Stimulated activated CD4-positive, alpha-beta T cell treated with anti-CD3 and anti-CD28 coated beads, Interleukin-1b, Interleukin-23, amount 100 ng/mL, for 24 hours (primary cell): ENCODE measurements at places on chromosomes 7 and 10.

DNA sequence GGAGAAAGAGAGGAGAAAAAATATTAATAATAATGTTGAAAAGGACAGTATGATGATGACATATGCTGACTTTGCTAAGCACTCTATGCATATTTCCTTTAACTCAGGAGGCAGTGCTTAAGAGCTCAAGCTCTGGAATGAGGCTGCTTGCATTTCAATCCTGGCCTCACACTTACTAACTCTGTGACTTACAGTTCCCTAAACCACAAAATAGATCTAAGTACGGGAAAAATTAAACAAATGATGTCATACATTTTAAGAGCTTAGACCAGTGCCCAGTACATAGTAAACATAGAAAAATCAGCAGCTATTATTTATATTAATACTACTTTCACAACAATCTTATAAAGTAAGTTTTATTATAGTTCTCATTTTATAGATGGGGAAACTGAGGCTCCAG lies 61.3 kb downstream of the GFRA1 start:
- DNase-seq = no peak

GRCh38 chr10:48608279-48608681 lies 3.4 kb upstream of the ARHGAP22 start:
- DNase-seq = no peak

- no peak for DNase-seq
Measured at GRCh38 chr10:35341521-35341920, 5.2 kb downstream of the CCNY start.

DNA sequence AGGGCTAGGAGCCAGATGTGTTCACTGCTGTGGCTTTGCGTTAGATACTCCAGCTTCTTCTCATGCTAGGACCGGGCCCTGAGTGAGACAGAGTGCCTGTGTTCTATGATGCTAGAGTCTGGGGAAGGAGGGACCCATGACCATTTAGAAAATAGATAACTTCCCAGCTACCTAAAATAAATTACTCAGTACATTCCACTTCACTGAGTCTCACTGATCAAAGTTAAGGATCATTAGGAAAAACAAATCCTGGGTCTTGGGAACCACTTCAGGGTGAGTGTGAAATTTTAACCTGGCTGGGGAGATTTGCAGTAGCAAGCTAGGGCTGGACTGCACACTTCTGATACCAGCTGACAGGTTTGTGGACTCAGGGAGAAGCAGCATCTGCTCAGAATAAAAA lies 138.1 kb downstream of the EMX2 start:
- DNase-seq = no peak

GRCh38 chr7:148964483-148965267 lies 63.6 kb downstream of the PDIA4 start:
- no peak for DNase-seq

GRCh38 chr7:112143136-112143535 lies 63.1 kb downstream of the DOCK4 start:
- DNase-seq = no peak

GRCh38 chr10:20769481-20769880 lies 127.6 kb downstream of the NEBL start:
- DNase-seq = no peak

GRCh38 chr10:17673471-17674061 lies 29.6 kb downstream of the STAM start:
- DNase-seq = no peak

DNA sequence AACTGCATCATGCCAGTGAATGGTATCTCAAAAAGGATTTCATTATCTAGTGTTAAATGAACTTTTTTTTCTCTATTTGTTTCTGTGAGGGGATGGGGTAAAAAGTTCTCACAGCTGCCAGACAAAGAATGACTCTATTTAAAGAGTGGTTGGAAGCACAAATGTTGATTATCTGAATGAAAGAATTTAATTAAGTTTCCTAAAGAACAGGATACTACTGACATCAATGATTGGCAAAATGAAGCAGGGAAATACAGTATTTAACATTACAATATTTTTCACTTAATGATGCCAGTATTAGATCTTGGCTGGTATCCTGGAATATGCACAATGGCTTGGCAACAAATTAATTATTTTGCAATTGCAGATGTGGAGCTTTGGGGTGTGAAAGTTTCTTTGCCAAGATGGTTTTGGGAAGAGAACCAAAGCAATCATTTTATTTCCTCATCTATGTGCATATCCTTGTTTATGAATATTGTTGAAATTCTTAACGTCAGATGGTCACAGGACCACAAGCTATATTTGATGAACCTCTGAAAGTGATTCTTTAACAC lies 336.8 kb downstream of the ARL4A start:
- DNase-seq = no peak

DNA sequence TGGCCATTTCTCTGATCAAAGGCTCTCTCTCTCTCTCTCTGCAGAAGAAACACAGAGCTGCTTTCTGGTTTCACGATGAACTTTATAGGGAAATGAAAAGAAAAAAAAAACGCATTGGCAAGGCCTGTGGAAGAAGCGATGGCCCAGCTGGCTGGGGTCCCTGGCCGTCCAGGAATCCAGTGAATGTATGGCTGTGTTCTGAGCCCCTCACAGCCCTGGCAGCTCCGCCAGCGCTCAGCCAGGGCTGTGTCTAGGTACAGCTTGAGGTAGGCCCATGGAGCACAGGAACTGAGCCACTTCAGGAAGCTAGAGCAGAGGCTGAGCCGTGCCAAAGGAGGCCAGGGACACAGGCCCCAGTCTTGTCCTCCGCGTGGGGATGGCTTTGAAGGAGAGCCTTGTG lies 13.1 kb upstream of the UCMA start:
- no peak for DNase-seq

GRCh38 chr7:122770686-122771335 lies 68.1 kb upstream of the RNF148 start:
- no peak for DNase-seq

- no peak for DNase-seq
Measured at GRCh38 chr7:29095631-29096445, 50.5 kb downstream of the CPVL start.

DNA sequence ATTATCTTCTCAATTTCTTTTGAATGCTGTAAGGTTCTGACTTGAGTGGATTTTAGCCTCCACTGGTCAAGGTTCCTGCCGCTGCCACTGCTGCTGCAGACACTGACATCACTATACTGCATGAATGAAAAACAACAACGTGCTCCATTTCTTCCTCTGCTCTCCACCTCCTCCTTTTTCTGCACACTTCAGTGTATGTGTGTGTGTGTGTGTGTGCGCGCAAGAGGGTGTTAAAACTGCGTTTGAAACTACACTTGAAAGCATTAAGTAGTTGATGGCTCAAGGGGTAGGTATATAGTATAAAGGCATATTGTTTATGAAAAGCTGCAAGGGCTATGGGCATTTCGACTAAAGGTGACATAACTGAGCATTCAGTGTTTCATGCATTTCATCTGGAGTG lies 3.5 kb downstream of the GLCCI1 start:
- no peak for DNase-seq

DNA sequence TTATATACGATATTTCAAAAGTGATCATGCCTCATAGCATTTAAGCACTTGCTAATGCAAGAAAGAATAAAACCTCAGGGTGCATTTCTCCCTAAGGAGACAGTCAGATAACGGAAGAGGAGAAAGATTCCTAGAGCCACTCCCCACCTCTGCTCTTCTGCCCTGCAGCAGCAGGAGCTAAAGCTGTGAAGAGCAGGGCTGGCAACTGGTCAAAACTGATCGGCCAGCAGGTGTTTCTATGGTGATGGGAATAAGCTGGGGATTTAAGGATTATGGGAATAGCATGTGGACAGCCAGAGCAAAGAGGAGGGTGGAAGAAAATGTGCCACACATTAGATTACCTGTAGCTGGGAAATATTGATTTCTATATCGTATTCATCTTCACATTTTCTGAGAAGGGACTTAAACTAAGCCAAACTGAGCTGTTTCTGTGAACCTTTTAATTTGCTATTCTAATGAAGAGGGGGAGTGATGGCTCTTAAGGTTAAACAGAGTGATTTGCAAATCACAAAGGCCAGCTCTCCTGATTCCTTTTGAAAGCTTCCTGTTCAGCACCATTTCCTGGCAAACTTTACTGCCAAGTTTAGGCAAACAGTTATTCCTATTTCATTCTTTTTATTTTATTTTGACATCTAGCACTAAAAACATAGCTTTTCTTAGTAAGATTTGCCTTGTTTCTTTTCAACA lies 268.9 kb upstream of the PFKP start:
- DNase-seq = no peak

DNA sequence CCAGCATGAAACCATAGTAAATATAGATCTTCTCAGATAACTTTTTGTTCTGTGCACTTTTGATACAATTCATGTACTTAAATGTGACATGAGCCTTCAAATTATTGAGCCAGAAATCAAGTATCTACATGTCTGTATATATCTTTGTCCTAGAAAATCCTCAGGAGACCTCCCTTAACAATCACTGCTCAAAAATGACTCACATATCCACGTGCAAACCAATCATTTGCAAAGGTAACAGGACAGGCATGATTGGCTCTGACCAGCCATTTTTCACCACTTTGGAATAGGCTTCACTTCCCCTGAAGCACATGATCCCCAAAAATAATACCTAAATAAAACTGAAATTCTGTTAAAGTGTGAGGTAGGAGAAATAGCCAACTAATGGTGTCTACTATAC lies 902.5 kb downstream of the PCDH15 start:
- DNase-seq = no peak

GRCh38 chr10:58237014-58237834 lies 30.5 kb downstream of the IPMK start:
- DNase-seq = no peak

DNA sequence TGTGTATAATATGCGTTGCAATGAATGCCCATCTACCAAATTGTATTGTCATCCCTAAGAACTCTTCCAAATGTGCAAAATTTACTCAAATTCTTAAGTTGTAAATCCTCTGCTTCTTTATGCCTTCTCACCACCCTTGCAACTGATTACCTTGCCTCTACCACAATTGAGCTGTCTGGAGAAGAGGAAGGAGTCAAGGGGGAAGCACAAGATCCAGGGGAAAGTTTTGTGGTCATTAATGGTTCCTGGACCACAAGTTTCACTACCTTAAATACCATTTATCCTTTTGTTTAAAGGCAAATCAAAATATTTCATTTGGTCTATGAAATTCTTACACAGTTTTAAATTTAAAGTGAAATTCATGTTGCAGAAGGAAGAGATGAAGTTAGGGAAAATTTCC lies 16.7 kb downstream of the CRPPA start:
- no peak for DNase-seq

GRCh38 chr10:72796042-72796441 lies 97.5 kb upstream of the OIT3 start:
- no peak for DNase-seq

DNA sequence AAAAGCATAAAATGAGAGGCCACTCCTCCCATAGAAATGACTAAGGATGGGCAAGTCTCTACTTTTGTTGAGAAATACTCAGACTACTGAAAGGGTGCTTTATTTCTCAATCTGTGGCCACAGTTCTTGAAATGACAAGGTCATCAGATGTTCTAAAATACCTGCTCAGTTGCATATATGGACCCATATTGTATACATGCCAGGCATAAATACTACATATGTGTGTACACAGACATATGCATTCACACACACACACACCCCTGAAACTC lies 691.5 kb upstream of the SORCS1 start:
- no peak for DNase-seq

GRCh38 chr7:135827391-135827790 lies 78.8 kb upstream of the FAM180A start:
- no peak for DNase-seq

DNA sequence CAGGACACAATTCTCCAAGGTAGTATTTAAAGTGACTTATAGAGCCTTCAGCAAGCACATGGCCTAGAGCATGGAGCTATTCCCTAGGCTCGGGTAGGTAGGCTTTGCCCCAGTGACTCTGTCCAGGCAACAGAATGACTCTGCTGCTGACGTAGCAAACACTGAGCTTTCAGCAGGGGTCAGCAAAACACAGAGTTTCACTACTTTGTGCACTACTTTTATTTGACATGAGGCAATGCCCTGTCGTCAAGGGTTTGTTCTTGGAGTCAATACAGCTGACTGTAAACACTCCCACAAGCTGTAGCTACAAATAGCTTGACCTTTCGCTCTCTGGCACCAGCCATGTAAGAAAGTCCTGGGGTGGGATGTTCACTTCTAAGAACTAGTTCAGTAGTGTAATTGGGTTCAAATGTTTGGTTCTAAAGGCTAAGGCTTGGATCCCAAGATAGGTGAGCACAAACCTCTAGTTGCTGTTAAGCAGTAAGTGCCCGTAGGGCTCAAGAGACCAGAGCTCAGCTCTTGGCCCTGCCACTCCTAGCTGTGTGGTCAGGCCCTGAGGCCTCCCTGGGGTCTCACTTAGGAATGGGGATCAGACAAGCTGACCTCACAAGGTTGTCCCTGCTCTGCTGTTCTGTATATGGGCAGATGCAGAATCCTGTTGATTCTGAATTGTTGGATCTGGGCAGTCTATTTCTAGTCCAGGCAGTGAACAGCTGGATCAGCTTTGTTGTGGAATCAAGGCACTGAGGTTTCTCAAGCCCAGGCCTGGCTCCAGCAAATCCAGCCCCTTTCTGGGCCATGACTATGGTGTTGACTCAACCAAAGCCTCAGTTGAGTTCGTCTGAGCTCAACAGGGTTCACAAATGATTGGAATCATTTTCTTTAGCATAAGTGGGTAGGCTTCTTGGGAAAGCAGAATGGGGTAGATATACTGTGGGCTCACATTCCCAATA lies 10.7 kb downstream of the NODAL start:
- no peak for DNase-seq
